ENCODE measurements at places on chromosomes 1 and 21. TPM values are rescaled to one million over a fixed set of nuclear protein-coding genes. Genes with fewer than 3 reads are reported as not detected.

DNA sequence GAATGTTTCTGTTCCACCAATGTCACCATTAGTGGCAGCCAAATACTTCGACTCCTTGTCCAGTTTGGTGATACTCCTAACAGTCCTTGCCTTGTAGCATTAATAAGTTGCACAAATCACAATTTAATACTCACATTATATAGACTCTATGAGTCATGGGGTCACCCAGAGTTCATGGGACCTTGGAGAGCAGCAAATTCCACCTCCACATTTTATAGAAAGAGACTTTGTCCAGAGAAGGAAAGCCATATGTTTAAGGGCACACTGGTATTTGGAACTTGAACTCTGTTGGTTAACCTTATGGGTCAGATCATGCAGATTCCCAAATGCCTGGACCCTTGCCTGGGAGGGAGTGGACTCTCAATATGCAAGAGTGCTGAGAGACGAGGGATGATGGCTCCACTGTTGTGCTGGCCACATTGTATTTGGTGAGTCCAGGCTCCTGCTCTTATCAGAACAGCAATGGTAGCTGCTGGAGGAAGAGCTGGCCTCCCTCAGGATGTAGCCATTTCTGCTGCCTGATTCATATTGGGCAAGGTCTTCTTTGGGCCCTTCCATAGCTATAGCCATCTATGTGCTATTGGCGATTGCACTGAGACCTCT is 30.6 kb downstream of the DNAJC6 start:
- no peak for DNase-seq

DNA sequence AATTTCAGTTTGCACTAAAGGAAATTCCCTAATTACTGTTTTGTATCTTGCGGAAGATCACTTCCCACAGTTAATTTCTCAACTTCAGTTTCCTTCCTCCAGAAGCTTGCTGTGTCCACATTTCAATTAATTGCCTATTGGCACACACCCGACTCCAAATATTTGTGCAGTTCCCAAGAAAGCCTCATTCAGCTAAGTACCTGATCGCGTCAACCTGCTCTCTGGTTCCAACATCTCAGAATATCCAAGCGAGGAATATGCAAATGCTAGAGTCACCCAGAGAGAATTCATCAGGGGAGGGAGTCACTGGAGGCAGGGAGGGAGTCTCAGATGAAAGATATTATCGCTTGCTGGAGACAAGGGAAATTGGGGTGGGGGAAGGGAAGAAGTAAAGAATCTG is 351.3 kb downstream of the RRAGC start:
- no peak for DNase-seq

- DNase-seq, result no peak
Observed at GRCh38 chr1:3340548-3341235, 113.8 kb upstream of the ARHGEF16 start.

DNA sequence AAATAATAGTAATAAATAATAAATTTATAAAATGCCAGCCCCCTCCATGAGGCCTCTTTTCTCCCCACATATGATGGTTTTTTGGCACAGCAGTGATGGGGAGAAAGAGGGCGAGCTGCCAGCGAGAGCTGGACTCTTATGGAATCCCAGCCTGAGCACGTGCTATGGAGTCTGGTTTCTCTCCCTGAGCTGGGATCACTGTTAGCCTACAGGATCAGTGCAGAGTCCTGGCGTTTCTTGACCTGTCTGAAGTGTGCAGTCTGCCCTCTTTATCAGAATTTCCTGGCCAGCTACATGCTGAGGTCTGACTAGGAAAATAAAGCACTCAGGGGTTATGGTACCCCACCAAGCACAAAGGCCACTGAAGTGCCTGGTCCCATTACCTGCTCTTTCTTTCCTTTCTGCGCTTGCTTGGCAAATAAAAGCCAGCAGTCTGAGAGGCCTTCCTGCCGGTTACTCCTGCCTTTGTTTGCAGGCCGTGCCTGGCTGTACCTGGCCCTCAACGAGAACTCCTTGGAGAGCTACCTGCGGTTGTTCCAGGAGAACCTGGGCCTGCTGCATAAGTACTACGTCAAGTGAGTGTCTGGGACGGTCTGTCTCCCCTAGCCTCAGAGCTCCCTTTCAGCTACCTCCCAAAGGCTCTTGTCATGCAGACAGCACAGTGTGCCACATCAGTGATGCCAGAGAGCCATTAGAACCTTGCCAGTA is 18.5 kb upstream of the SLC25A34 start:
- DNase-seq, result no peak

DNA sequence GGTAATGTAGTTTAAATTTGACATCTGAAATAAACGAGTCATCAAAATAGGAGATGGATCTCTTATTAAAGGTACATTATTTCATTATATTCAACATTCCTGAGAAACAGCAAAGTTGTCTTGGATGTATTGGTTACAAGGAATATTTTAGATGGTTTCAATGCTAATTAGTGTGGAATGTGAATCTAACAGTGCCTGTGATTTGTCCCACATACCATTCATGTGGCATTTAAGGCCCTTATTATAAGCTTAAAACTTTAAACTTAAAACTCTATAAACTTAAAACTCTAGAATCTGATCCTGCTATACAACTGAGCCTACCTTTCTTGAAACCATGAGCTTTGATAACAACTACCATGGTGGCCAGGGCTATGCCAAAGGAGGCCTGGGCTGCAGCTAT is at the start of gene KRTAP22-1:
TSS of gene KRTAP22-1 (plus strand) at position 301 of the 400 bp plus-strand sequence.
- DNase-seq, result no peak

DNA sequence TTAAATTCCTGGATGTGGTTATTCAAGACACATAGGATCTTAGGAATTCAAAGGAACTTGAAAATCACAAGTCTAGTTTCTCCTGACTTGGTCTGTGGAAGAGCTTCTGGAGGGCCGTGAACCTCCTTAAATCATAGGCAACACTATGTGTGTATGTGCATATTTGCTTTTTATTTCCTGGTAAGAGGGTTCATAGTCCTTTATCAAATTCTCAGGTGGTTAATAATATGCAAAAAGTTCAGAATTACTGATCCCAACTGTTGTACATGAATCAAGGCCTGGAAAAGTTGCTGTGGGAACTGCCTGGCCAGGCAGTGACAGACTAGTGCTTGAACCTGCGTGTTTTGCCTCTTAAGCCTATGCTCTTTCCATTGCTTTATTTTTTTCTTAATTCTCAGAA is 12.9 kb downstream of the MTR start:
- DNase-seq, result no peak

DNA sequence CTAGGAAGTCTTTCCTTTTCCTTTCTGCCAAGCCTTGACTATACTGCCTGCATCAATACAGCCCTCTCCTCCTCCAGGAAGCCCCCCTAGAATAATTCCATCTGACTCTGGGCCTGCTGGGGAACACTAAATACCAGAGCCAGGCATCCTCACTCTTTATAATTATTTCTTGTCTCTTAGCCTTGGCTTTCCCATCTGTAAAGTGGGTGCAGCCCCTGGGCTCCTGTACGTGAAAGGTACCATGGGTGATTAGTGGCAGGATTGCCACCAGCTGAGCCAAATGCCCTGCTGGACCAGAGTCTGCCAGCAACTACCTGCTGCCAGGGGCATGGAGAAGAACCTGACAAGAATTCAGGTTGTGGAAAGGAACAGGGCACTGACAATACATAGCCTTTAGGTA is 58.7 kb downstream of the LGR6 start:
- no peak for DNase-seq

GRCh38 chr1:185458670-185459069 is 141.6 kb upstream of the IVNS1ABP start:
- DNase-seq, result no peak

DNA sequence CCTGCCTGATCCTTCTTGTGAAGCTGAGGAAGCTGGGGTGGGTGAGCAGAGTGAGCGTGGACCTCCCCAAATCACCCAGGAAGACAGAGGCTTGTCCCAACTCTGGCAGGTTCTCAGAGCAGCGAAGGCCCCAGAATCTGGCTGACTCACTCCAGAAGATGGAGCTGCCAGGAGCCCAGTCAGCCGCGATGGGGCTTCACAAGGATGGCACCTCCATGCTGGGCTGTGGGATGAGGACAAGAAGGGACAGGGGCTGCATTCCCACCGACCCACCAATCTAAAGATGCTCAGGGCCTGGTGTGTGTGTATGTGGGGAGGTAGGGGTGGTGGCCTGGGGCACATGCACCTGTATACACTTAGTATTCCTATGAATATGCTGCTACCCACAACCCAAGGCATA is 52.9 kb downstream of the ATP1A1 start:
- DNase-seq, result no peak

DNA sequence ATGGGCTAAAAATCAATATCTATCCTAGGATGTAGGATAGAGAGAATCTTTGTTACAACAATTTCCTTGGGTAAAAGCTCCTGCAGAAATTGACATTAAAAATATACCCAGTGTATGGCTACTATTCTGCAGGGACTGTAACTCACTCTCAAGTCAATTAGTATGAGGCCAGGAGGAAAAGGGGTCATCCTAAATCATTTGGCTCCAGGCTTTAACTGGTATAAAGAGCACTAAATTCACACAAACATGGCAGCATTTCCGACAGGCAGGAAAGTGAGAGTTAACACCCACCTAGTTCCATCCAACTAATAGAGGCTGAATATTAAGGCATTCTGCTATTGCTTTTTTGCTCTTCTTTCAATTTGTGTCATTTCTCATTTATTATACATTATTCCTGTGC is 218.6 kb upstream of the C1orf87 start:
- DNase-seq, result no peak

The IPO13 gene
- 22.2 TPM for total RNA-seq

The PPIAL4G gene
- total RNA-seq, result not detected

The CD84 gene
- total RNA-seq, result 11.6 TPM

The TMEM125 gene
- 0.63 TPM for total RNA-seq

The WNT9A gene
- total RNA-seq, result 1.2 TPM

The SPRR1A gene
- total RNA-seq, result not detected

The PGLYRP4 gene
- not detected for total RNA-seq
